ENCODE measurements at places on chromosomes 3 and 15.

GRCh38 chr15:64430000-64430735 lies 30.2 kb upstream of the ZNF609 start:
- no peak for DNase-seq

DNA sequence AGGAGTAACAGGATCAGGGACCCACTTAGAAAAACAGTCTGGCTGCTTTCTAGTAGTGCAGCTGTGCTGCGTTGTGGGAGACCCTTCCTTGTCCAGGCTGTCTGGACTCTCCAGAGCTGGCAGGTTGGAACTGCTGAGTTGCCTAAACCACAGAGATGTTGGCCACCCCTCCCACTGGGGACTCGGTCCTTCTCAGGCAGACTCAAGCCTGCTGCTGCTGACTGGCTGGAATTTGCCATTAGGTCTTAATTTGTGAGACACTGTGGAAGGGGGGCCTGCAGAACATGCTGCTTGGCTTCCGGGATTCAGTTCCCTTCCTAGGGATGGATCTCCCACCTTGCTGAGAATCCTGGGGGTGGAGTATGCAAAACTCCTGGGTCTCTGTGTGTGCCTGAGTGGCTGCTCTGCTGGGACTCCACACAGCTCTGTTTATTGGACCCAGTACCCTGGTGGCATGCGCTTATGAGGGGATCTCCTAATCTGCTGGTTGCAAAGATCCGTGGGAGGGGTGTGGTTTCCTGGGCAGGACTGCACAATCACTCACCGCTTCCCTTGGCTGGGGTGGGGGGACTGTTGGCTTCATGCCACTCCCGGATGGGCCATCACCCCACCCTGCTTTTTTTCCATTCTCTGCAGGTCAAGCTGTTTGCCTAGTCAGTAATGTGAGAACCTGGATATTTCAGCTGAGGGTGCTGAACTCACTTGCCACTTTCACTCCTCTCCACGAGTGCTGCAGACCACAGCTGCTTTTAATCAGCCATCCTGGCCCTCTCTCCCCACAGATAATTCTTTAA lies 150.5 kb downstream of the CFAP20DC start:
- DNase-seq = no peak

DNA sequence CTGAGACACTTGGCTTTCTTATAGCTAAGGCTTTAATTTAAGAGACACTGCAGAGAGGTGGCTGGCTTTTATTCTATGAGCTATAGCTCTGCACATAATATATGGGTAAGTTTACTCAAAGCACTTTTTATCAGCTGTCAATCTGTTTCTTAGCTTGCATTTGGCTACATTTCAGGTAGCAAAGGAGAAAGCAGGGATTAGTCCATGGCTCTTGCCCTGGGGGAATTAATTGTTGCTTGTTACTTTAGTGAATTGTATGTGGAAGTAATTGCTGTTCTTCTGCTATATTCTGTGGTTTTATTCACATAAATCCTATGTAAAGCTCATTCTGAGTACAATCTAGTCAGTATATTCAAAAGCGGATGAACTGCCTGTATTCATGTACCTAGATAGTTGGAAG lies 14.4 kb upstream of the CCDC39 start:
- no peak for DNase-seq

DNA sequence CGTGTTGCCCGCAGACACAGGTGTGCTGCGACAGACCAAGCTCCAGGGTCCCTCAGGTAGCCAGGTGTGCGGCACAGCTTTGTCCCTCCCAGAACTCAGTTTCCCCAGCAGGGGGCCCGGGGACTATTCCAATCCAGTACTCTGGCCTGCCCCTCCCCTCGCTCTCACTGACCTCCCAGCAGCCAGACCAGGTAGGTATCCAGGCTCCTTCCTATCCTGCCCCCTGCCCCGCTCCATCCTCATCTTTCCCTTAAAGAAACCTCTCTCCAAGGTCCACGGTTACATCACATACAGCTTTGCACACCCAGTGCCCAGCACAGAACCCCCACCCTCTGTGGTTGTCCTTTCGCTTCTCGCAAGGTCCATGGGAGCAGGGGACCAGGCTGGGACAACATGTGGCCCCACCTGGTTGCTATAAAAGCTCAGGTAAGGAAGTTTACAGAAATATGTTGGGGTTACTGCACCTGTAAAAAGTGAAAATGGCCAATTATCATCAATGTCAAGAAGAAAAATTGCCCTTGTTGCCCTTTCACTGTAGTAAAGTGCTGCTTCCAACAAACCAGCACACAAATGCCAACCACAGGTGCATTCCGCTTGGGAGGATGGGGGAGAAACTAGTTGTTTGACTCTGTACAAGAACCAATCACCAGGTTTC lies 7.3 kb upstream of the CYP11A1 start:
- no peak for DNase-seq

- no peak for DNase-seq
Observed at GRCh38 chr3:184531626-184532280, 29.8 kb upstream of the EPHB3 start.

GRCh38 chr3:63278171-63279004 lies at the start of gene SYNPR:
TSS of gene SYNPR (plus strand) at chr3:63278308.
- no peak for DNase-seq

DNA sequence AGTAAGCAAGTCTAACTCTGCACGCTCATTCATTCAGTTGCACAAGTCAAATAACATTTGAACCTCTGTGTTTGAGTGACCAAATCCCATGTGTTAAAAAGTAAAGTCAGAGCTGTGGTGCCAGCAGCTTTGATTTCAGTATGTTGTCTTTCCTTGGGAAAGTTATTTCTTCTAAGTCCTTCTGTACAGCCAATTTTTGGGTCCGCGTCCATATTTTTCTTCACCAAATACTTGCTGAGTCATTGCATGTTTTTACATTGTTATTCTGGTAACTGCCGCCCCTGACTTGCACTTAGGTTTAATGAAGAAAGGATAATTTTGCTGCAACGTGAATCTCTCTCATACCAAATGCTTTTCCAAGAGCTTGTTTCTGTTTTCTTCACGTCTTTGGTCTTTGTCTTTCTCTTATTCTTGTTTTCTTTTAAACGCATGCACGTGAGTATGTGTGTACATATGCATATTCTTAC lies 56.7 kb downstream of the PLS1 start:
- DNase-seq = no peak

- no peak for DNase-seq
Observed at GRCh38 chr3:149371001-149371722, 6.3 kb downstream of the TM4SF1 start.

GRCh38 chr15:36370731-36371112 lies 208.7 kb upstream of the CDIN1 start:
- DNase-seq = no peak

DNA sequence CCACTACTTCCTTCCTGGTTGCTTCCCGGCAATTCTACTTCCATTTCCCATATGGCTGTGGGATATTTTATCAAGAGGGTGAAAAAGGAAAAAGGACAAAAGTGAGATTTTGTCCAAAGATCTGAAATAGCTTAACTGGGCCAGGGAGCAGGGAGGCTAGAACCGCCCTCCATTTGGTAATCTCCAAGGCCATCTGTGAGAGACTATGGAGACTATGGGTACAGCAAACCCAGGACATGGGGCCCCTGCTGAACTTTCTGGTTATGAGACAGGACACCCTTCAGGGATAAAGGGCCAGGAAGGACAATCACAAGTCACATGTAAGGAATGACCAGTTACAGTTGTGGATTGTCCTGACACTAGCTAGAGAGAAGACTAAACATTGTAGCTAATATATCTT lies 24.3 kb downstream of the ZSCAN2 start:
- no peak for DNase-seq

DNA sequence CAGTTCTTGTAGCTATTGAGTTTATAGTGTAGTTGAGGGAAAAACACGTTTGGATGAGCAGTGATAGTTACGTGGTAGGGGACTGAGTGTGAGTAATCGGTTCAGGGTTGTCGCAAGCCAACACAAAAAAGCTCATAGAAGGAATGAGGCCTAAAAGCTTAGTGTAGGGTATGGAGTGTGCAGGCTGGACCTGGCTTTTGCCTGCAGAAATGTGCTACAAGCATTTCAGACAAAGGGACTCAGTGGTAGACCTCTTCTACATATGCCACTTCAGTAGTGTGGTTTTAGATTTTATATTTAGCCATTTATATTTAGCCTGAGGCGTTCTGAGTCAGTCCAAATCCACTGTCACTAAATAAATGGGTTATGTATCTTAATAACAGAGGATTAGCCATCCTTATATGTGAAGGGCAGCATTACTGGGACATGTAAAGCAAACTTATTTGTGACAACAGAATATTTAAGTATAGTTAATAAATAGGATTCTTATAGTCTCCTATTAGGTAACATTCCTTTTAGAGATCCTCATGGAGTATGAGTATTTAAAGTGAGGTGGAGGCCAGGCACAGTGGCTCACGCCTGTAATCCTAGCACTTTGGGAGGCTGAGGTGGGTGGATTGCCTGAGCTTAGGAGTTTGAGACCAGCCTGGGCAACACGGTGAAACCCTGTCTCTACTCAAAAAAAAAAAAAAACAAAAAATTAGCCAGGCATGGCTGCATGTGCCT lies 21.8 kb downstream of the ATP2C1 start:
- DNase-seq = no peak

GRCh38 chr3:195256639-195257453 lies 14.1 kb downstream of the XXYLT1 start:
- no peak for DNase-seq

- DNase-seq = no peak
Observed at GRCh38 chr3:98744283-98744682, 18.9 kb upstream of the ST3GAL6 start.

DNA sequence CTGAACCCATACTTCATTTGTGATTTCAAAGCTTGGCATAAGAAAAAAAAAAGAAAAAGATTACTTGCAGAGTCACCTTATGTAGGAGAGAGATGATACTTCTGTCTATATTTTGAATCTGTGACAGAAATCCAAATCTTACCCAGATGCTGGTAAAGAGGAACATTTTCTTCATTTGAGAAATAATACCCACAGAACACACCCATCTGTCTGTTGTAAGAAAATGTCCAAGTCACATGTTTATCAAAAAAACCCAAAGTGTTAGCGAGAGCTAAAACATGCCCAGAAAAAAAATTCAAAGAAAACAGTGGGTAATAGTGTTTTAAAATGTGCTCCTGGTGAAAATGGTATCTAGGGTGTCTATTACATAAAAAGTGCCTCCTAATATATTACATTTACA lies 18.0 kb upstream of the RAP2B start:
- DNase-seq = no peak

GRCh38 chr15:76711351-76711827 lies 193.8 kb downstream of the SCAPER start:
- DNase-seq = no peak

GRCh38 chr3:15271785-15272381 lies 60.5 kb downstream of the SH3BP5 start:
- no peak for DNase-seq

DNA sequence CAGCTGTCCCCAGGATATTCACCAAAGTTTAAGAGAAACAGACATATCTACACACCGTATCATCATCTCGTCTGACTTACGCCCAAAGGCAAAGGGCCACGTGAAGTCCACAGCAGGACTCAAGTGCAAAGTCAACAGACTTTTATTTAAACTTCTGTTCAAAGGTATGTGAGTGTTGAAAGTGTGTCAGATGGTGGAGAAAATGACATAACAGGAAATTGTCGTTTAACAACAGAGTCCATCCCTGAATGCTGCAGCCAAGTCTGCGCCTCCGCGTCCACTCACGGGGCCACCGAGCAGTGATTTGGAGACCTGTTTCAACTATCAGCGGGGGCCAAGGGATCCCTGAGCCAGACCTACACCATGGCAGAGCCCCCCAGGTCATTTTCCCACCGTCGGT lies 165.6 kb downstream of the XXYLT1 start:
- DNase-seq = no peak

DNA sequence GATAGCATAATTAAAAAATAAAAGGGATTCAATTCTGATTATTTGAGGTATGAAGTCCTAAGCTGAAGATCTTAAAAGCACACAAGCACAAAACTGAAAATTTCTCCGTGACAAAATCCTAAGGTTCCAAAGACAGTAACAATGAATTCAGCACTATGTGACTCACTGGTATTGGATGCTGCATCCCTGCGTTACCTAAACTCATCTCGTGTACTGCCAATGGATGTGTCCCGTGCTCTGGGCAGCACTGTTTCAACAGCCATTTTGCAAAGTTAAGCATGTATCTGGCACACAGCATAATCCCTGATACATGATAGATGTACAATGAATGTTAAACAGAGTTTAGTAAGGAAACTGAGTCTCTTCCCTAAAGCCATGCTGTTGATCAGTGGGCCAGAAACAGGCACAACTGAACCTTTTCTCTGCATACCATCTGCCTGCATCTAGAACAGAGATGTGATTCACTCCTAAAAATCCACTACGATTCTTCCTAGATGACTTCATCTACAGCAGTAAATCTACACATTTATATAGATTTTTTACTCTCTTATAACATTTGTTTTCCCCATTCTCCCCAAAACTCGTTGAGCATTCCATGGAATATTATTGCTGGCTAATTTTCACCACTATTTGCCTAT lies 14.3 kb downstream of the SUCLG2 start:
- no peak for DNase-seq

DNA sequence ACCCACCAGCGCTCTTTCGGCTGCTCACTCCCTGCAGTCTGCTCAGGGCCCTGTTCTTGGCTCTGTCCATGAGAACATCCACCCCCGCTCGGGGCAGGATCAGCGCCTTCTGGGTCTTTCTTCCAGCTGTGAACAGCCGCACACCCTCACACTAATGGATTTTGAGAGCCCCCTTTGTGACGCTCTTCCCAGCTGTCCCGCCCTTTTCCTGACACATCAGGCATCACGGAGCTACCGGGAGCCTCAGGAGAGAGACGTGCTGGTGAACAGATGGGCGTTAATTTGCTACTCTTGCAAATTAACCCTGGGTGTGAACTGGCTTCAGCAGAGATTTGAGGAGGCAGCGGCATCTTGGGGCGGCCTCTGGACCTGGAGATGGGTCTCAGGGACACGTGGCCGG lies 113.0 kb downstream of the TMEM266 start:
- DNase-seq = no peak

DNA sequence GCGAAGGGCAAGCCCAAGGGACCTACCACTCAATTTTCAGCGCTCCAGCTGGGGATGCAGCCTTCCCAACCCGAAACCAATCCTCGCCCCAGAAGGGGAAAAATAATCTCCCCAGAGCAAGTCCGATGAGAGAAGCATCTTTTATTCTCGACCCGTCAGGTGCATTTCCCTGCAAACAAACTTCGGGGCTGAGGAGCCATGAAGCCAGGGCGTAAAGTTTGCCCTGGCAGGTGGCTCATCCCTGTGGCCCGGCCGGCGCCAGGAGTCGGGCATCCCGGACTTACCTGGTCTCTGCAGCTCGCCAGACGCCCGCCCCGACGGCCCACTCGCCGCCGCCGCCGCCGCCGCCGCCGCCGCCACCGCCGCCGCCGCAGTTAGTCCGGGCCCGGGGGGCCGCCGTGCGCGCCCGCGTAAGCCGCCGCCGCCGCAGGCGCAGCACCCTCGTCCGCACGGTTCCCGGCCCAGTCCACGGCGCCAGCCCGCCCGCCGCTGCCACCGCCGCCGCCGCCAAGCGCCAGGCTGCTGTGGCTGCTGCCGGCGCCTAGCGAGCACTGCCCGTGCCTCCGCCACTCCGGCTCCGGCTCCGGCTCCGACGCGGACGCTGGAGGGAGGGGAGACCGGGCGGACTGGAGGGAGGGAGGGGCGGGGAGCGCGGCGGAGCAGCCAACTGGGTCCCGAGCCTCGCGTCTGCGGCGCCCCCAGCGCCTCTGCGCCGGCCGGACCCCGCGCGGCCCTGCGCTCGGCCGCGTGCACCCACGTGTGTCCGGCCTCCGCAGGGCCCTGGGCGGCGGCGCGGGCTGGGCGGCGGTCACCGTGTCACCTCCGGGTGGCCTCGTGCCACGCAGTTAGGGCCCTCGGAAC lies at the start of gene CNTN3:
CNTN3 (minus strand) TSS at position 553 of the 861 bp plus-strand sequence. CDS start 93,547 bp downstream, outside the sequence.
- no peak for DNase-seq

- no peak for DNase-seq
Observed at GRCh38 chr3:156665291-156665690, 9.1 kb upstream of the TIPARP start.

Data from T1000 (cell line).